Activated CD4-positive, alpha-beta T cell treated with anti-CD3 and anti-CD28 coated beads for 36 hours (primary cell): ENCODE measurements at places on chromosomes 2 and 18.

DNA sequence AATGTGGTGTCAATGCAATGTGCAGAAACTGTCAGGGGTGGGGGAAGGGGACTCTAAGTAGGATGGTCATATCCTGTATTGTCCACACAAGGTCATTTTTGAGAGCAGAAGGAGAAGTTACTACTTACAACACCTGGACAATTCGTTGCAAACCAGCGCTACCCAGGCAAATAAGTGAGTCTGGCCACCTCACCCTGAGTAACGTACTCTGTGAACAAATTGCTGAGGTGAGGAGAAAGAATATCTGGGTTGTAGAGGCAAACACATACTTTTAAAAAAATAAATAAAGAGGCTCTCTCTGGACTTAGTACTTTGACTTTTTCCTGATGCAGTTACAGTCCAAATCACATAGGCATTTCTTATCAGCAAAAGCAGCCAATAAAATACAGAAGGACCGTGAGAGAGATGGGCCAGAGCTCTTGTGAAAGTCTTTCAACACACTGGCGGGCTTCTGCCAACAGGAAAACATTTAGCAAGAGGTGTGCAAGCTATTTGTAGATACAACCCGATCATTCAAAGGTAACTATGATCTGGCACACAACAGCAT lies 268.2 kb upstream of the ID2 start:
- H3K27me3 ChIP-seq, result peaks cover 6% of the 10 kb centered on the region
- no peak for DNase-seq
- no peak overlapping the region for H3K4me3 ChIP-seq

DNA sequence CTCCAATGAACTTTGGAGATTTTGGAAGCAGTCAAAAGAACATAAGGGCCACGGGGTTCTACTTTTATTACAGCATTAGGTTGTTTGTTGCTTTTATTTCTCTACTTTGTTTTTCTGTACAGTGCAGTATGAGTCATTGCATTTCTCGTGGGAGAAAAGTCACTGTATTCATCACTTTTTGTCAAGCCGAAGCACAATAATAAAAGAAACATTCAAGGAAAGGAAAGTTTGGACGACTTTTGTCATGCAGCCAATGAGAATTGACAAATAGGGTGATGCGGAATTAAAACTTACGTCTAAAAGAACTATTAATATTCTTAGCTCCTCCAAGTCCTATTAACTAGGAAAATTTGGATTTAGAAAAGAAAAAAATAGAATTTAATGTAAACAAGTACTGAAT lies 209.9 kb downstream of the TMEM182 start:
- no peak for DNase-seq
- H3K4me1 ChIP-seq, result no peaks in the 10 kb centered on the region
- peaks cover 2% of the 10 kb centered on the region for H3K27me3 ChIP-seq
- no peak overlapping the region for H3K27ac ChIP-seq
- H3K36me3 ChIP-seq, result no peaks in the 10 kb centered on the region
- no peak overlapping the region for H3K4me3 ChIP-seq

GRCh38 chr2:222535477-222535876 lies 111.1 kb downstream of the SGPP2 start:
- DNase-seq, result no peak
- H3K4me1 ChIP-seq, result no peaks in the 10 kb centered on the region
- no peaks in the 10 kb centered on the region for H3K36me3 ChIP-seq
- no peak overlapping the region for H3K27ac ChIP-seq
- peaks cover 5% of the 10 kb centered on the region for H3K27me3 ChIP-seq

GRCh38 chr2:148338541-148338940 lies 306.0 kb upstream of the EPC2 start:
- no peak for DNase-seq
- H3K4me1 ChIP-seq, result no peaks in the 10 kb centered on the region
- H3K27ac ChIP-seq, result no peak overlapping the region
- H3K4me3 ChIP-seq, result no peak overlapping the region

- H3K27ac ChIP-seq, result no peak overlapping the region
- H3K4me1 ChIP-seq, result peaks cover 19% of the 10 kb centered on the region
- H3K27me3 ChIP-seq, result no peaks in the 10 kb centered on the region
- peaks cover 1% of the 10 kb centered on the region for H3K36me3 ChIP-seq
Observed at GRCh38 chr2:99974275-99974674, 168.1 kb downstream of the AFF3 start.

GRCh38 chr2:66283787-66284186 lies 151.1 kb upstream of the MEIS1 start:
- no peak for DNase-seq
- no peaks in the 10 kb centered on the region for H3K36me3 ChIP-seq
- no peaks in the 10 kb centered on the region for H3K27me3 ChIP-seq
- H3K27ac ChIP-seq, result no peak overlapping the region
- H3K4me1 ChIP-seq, result no peaks in the 10 kb centered on the region
- H3K4me3 ChIP-seq, result no peak overlapping the region

GRCh38 chr2:121828281-121828731 lies 72.9 kb downstream of the TSN start:
- H3K4me3 ChIP-seq, result no peak overlapping the region
- no peak for DNase-seq
- no peaks in the 10 kb centered on the region for H3K27me3 ChIP-seq
- H3K27ac ChIP-seq, result no peak overlapping the region
- H3K36me3 ChIP-seq, result no peaks in the 10 kb centered on the region

DNA sequence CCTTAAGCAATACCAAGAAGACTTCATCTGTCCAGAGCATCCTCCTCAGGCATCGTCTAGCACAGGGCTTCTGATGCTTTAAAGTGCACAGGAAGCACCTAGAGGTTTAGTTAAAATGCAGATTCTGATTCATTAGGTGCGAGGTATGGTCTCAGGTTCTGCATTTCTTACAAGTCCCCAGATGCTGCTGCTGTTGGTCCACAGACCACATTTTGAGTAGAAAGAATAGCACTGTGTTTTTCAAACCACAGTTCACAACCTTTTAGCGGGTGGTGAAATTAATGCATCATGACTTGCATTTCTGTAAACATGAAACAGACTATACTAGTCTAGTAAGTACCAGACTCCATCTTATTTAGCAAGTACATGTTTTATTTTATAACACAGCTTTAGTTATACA lies 134.6 kb downstream of the TMEFF2 start:
- H3K36me3 ChIP-seq, result no peaks in the 10 kb centered on the region
- no peak overlapping the region for H3K4me3 ChIP-seq
- no peaks in the 10 kb centered on the region for H3K4me1 ChIP-seq

DNA sequence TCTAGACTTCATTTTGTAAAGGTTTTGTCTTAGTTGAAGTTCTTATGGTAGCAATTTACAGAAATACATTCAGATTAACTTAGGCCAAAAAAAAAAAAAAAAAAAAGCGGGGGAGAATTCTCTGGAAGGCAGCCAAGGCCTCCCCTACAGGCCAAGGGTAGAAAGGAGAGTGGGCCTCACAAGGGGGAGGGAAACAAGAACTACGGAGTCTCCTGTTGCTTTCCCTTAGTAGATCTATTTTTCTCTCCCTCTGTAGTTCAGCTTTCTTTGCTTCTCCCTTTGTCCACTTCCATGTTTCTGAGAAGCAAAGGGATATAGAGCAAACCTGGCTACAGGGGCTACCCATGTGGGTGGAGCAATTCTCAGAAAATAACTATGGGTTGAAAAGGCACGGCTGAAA lies 2.4 kb upstream of the STK11IP start:
- no peak overlapping the region for H3K27ac ChIP-seq
- no peak overlapping the region for H3K4me3 ChIP-seq
- H3K4me1 ChIP-seq, result peaks cover 16% of the 10 kb centered on the region
- no peak for DNase-seq

DNA sequence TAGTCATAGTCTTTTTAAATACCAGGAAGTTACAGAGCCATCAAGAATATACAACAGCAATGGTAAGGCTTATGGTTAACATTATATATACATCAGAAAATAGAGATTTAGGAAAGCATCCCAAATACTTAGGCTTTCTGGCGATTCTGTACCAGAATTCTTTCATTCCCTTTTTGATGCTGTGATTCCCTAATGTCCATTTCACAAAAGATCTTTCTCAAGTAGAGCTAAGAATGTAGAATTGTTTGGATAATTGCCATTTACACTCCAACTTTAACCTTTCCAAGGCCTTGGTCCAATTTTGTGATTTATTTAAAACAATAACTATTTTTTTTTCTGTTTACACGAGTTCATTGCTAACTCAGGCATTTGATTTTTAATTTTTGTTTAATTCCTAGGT lies 422.2 kb downstream of the MTX2 start:
- H3K27me3 ChIP-seq, result peaks cover 19% of the 10 kb centered on the region
- DNase-seq, result no peak
- no peaks in the 10 kb centered on the region for H3K36me3 ChIP-seq
- H3K4me3 ChIP-seq, result no peak overlapping the region

- H3K27me3 ChIP-seq, result peaks cover 10% of the 10 kb centered on the region
- no peak overlapping the region for H3K4me3 ChIP-seq
- DNase-seq, result no peak
- no peaks in the 10 kb centered on the region for H3K36me3 ChIP-seq
Observed at GRCh38 chr18:63905361-63905760, 2.4 kb upstream of the SERPINB10 start.

GRCh38 chr18:78630981-78631510 lies 348.6 kb upstream of the SALL3 start:
- no peak for DNase-seq
- peaks cover 3% of the 10 kb centered on the region for H3K27me3 ChIP-seq
- H3K4me3 ChIP-seq, result no peak overlapping the region
- no peak overlapping the region for H3K27ac ChIP-seq
- peaks cover 15% of the 10 kb centered on the region for H3K4me1 ChIP-seq

DNA sequence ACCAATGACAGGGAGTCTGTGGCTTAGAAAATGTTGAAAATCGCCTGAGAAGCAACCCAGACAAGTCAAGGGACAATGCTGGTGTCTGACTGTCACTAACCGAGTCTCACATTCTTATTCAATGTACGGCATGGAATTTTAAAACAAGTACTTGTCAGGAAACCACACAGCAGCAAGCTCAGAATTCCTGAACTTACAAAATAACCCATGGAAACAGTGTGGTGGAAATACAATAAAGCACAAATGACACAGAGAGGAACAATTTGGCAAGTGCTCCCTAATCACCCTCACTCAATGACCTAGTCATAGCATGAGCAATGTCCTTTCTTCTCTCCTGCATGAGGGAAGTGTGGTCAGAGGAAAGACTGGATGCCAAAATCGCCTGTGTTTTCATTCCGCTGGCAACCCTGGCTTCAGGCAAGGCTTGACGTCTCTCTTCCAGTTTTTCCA lies 154.0 kb downstream of the SATB2 start:
- H3K27me3 ChIP-seq, result peaks cover 2% of the 10 kb centered on the region
- no peaks in the 10 kb centered on the region for H3K36me3 ChIP-seq
- H3K4me1 ChIP-seq, result no peaks in the 10 kb centered on the region
- H3K27ac ChIP-seq, result no peak overlapping the region
- H3K4me3 ChIP-seq, result no peak overlapping the region

- no peak overlapping the region for H3K4me3 ChIP-seq
- no peaks in the 10 kb centered on the region for H3K27me3 ChIP-seq
- no peaks in the 10 kb centered on the region for H3K36me3 ChIP-seq
- peaks cover 19% of the 10 kb centered on the region for H3K4me1 ChIP-seq
Observed at GRCh38 chr2:147416099-147416498, 428.7 kb upstream of the ACVR2A start.

GRCh38 chr18:3605486-3605952 lies 155.5 kb downstream of the TGIF1 start:
- no peaks in the 10 kb centered on the region for H3K27me3 ChIP-seq
- DNase-seq, result no peak
- H3K36me3 ChIP-seq, result peaks cover 6% of the 10 kb centered on the region
- H3K4me1 ChIP-seq, result peaks cover 16% of the 10 kb centered on the region
- no peak overlapping the region for H3K4me3 ChIP-seq
- no peak overlapping the region for H3K27ac ChIP-seq

- no peaks in the 10 kb centered on the region for H3K27me3 ChIP-seq
- H3K4me3 ChIP-seq, result no peak overlapping the region
- H3K36me3 ChIP-seq, result no peaks in the 10 kb centered on the region
- no peaks in the 10 kb centered on the region for H3K4me1 ChIP-seq
Observed at GRCh38 chr2:66862885-66863650, 428.1 kb downstream of the MEIS1 start.

GRCh38 chr2:107338571-107338970 lies 452.6 kb upstream of the ST6GAL2 start:
- no peak for DNase-seq
- no peaks in the 10 kb centered on the region for H3K4me1 ChIP-seq

- peak overlapping the region; percentile 30 for H3K4me3 ChIP-seq
- no peaks in the 10 kb centered on the region for H3K27me3 ChIP-seq
- no peak for DNase-seq
- H3K36me3 ChIP-seq, result no peaks in the 10 kb centered on the region
- peaks cover 30% of the 10 kb centered on the region for H3K4me1 ChIP-seq
Observed at GRCh38 chr2:181393472-181393871, 63.7 kb upstream of the ITGA4 start.

GRCh38 chr2:19736191-19736831 lies 165.5 kb downstream of the TTC32 start:
- no peaks in the 10 kb centered on the region for H3K4me1 ChIP-seq
- no peak overlapping the region for H3K27ac ChIP-seq

DNA sequence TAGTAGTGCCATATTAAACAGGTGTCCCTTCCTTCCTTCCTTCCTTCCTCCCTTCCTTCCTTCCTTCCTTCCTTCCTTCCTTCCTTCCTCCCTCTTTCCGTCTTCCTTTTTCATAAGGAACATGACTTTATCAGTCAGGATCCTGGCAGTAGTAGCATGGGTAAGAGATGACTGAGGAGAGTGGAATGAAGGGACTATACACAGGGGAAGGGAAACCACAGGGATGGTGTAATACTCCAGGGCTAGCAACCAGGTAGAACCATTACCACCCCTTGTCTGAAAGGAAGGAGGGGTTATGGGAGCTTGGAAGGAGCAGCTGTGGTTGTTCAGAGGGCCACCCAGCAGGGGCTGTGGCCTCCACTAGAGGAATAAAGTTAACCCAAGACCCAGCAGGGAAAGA lies 23.2 kb upstream of the KDM3A start:
- H3K4me1 ChIP-seq, result peaks cover 4% of the 10 kb centered on the region
- H3K27ac ChIP-seq, result no peak overlapping the region
- no peaks in the 10 kb centered on the region for H3K36me3 ChIP-seq
- no peak for DNase-seq
- peaks cover 16% of the 10 kb centered on the region for H3K27me3 ChIP-seq

- H3K27ac ChIP-seq, result no peak overlapping the region
- H3K4me3 ChIP-seq, result no peak overlapping the region
- no peaks in the 10 kb centered on the region for H3K36me3 ChIP-seq
- H3K4me1 ChIP-seq, result no peaks in the 10 kb centered on the region
- DNase-seq, result no peak
- H3K27me3 ChIP-seq, result no peaks in the 10 kb centered on the region
Observed at GRCh38 chr2:41879235-41879916, 168.4 kb upstream of the PKDCC start.

- peaks cover 17% of the 10 kb centered on the region for H3K4me1 ChIP-seq
- no peaks in the 10 kb centered on the region for H3K27me3 ChIP-seq
- no peak for DNase-seq
- no peak overlapping the region for H3K27ac ChIP-seq
Observed at GRCh38 chr2:206863196-206863595, 76.1 kb upstream of the CPO start.

GRCh38 chr2:162177301-162177700 lies 25.3 kb upstream of the GCG start:
- no peak for DNase-seq
- H3K27ac ChIP-seq, result no peak overlapping the region
- H3K27me3 ChIP-seq, result peaks cover 23% of the 10 kb centered on the region
- no peaks in the 10 kb centered on the region for H3K4me1 ChIP-seq
- no peaks in the 10 kb centered on the region for H3K36me3 ChIP-seq
- no peak overlapping the region for H3K4me3 ChIP-seq

- no peak overlapping the region for H3K27ac ChIP-seq
- no peak for DNase-seq
- H3K27me3 ChIP-seq, result peaks cover 3% of the 10 kb centered on the region
- H3K36me3 ChIP-seq, result no peaks in the 10 kb centered on the region
- H3K4me3 ChIP-seq, result no peak overlapping the region
Observed at GRCh38 chr18:21163647-21164547, 52.3 kb upstream of the ROCK1 start.

GRCh38 chr18:22713511-22713910 lies 219.6 kb upstream of the RBBP8 start:
- no peak overlapping the region for H3K27ac ChIP-seq
- no peaks in the 10 kb centered on the region for H3K36me3 ChIP-seq
- peaks cover 8% of the 10 kb centered on the region for H3K27me3 ChIP-seq
- no peak for DNase-seq
- H3K4me3 ChIP-seq, result no peak overlapping the region
- H3K4me1 ChIP-seq, result no peaks in the 10 kb centered on the region
